ENCODE measurements at places on chromosomes 16 and 17.

DNA sequence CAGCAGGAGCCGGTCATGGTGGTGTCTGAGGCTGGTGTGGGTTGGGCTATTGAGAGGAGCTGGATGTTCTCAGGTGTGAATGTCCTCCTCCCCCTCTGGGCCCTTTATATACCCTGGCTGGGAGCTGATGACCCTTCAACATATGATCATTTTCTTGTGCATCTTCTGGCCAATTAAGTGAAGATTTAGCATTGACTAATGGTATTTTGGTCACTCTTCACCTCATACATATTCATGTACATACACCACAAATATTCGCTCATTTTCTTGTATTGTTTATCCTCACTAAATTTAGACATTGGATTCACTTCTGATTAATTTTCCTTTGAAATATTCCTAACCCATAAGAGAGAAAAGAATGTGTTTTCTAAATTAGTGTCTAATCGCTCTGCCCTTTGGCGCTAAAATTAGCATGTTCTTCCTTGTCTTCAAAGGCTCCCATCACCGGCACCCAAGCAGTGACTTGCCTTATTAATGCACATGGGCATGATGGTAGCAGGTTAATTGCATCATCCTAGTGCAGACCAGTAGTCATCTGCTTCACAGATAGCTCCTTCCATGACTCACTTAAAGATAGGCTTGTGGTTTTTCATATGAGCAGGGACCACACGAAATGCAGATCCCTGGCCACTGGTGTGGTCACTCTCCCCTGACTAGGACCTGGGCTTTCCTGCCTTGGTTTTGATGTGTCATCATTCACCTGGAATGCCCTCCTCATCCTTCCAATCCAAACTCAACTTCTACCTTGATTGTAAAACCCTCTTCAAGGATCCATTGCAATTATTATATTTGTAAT, at the start of gene KRTAP2-4:
KRTAP2-4 (minus strand) TSS at position 51 of the 796 bp plus-strand sequence; CDS start at position 17, 34 bp downstream.
- peaks cover 18% of the 10 kb centered on the region for H3K4me1 ChIP-seq
- H3K27ac ChIP-seq: no peak within 1 kb of the TSS
- H3K27me3 ChIP-seq: no peaks in the 10 kb centered on the region
- no peak for DNase-seq
- no peaks in the 10 kb centered on the region for H3K36me3 ChIP-seq
- no peak within 1 kb of the TSS for H3K4me3 ChIP-seq

- DNase-seq: no peak
- H3K4me1 ChIP-seq: peaks cover 7% of the 10 kb centered on the region
- no peak overlapping the region for H3K4me3 ChIP-seq
These were observed 137.5 kb upstream of the PLCG2 start for GRCh38 chr16:81641395-81642106.

- H3K36me3 ChIP-seq: no peaks in the 10 kb centered on the region
- peaks cover 50% of the 10 kb centered on the region for H3K4me1 ChIP-seq
- H3K27ac ChIP-seq: no peak overlapping the region
- H3K27me3 ChIP-seq: no peaks in the 10 kb centered on the region
These were observed 273.5 kb upstream of the IRX5 start for GRCh38 chr16:54657058-54657708.

DNA sequence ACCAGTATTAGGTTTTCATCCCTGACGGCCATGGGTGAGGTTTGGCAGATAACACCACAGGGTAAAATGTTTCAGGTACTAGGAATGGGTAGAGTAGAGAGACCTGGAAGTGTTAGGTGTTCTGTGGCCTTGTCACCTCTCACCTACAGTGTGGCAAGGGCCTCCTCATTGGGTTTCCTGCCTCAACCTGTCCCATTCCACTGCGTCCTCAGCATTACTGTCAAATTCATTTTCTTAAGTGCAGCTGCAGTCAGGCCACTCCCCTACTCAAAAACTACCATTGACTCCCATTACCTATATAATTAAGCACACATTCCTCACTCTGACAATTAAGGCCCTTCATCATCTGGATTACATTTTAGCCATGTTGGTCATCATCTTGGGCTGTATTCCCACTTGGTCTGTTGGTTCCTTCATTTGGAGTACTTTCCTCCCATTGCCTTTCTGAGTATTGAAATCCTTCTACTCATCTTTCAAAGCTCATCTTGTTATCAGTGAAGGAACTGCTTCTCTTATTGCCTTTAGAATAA, 64.5 kb downstream of the NUP88 start:
- peak overlapping the region; percentile 72 for H3K27ac ChIP-seq
- peaks cover 12% of the 10 kb centered on the region for H3K36me3 ChIP-seq
- H3K4me3 ChIP-seq: no peak overlapping the region
- peaks cover 13% of the 10 kb centered on the region for H3K4me1 ChIP-seq
- no peaks in the 10 kb centered on the region for H3K27me3 ChIP-seq

DNA sequence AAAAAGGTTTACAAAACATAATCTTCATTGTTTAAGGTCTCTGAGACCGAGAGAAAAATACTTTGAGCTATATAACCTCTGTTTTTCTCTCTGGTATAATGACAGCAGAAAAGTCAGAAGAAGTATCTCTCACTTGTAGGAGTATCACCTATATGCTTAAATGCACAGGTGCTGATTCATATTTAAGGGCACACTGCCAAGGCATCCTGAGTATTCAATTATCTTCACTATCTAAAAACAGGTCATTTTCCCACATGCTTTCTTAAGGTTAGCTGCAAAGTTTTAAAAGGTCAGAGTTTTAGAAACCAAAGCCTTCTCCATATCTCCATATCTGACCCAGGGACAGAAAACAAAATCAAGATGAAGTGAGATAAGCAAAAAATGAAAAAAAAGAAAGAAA, 99.3 kb upstream of the C17orf78 start:
- no peak overlapping the region for H3K27ac ChIP-seq
- no peak for DNase-seq
- no peaks in the 10 kb centered on the region for H3K36me3 ChIP-seq
- no peak overlapping the region for H3K4me3 ChIP-seq
- no peaks in the 10 kb centered on the region for H3K27me3 ChIP-seq
- H3K4me1 ChIP-seq: no peaks in the 10 kb centered on the region

GRCh38 chr16:69796285-69797118, 34.4 kb downstream of the WWP2 start:
- H3K27me3 ChIP-seq: no peaks in the 10 kb centered on the region

DNA sequence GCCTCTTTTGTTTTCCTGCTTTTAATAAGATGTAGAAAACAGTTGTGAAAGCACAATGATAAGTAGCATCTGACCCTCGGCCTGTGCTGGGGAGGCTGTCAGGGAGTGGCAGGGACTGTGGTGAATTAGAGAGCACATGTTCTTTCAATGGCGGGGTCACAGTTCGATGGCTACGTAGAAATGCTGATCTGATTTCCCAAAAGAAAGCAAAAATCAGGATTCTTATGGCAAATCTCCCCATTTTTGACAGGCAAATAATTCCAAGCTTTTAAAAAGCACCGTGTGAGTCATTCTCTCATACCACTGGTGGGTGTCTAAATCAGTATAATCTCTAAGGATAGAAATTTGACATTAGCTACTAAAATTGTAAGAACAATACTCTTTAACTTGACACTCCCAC, 4.2 kb upstream of the MAPK7 start:
- H3K27me3 ChIP-seq: no peaks in the 10 kb centered on the region
- no peak overlapping the region for H3K27ac ChIP-seq
- DNase-seq: no peak
- H3K4me3 ChIP-seq: no peak overlapping the region
- H3K36me3 ChIP-seq: no peaks in the 10 kb centered on the region
